Aorta (tissue), 5 donors: ENCODE measurements at places on chromosomes 5 and 9. TPM values are rescaled to one million over a fixed set of nuclear protein-coding genes. Genes with fewer than 3 reads are reported as not detected.
A peak's percentile ranks its signal among the peaks of the same experiment; 100 is the strongest.

DNA sequence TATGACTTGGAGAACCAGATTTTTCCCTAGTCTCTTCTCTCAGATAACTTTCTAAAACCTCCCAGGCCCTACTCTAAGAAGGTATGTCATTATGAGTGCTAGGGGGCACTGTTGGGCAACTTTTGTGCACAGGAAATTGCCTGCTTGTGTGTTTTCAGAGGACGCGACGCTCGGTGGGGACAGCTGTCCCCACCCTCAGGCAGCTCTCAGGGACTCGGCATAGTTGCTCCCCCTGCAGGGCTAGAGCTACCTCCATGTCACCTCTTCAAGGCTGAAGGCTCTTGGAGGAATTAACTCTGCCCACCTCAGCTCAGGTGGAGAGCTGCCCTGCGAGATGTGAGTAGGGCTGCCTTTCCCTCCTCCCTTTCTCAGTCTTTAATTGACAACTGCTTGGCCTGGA, 10.2 kb upstream of the TIFAB start:
- peak; percentile 35 for DNase-seq

GRCh38 chr5:14665949-14666348, 1.4 kb downstream of the OTULIN start:
- DNase-seq: no peak

DNA sequence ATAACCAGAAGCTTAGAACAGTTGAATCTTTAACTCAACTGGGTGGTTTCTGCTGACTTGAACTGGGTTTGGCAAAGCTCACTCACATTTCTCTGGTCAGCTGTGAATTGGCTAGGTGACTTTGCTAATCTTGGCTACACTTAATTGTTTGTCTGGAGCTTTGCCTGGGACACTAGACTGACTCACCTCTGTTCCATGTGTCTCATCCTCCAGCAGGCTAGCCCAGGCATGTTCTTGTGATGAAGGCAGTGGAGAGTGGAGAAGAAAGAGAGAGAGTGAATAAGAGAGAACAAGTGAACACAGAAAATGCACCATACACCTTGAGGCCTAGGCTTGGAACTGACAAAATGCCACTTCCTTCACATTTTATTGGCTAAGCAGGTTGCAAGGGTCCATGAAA, 32.6 kb downstream of the SPATA31D1 start:
- no peak for DNase-seq

GRCh38 chr9:94927048-94927761, 200.7 kb downstream of the AOPEP start:
- DNase-seq: no peak

DNA sequence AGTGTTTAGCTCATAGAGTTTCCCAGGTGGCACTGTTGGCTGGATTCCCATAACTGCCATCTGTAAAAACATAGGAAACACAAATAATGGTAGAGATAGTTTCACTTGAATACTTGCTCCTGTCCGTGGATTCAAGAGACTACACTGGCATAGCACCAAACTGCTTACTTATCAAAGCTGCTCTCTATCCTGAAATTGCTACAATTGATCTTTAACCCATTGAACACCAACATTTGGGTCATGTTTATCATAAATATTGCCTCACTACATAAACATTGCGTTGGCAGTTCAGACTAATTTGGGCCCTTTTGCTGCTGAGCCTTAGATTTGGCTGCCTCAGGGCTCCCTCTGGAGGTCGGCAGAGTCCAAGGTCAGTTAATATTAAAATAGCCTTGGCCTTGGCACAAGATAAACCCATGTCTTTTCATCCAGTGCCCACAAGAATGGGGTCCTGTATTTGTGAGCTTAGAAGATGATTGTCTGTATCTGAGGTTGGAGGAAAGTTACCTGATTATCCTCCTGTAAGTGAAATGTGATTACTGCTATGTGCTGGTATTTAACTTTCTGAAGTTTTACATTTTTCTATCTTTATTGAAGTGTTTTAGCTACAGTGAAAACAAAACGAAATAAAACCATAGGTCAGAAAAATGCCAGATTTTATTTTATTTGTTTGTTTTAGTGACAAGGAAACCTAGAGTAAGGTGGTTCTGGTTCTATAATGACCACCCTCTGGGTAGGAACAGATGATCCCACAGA, 4.0 kb upstream of the RANBP3L start:
- DNase-seq: peak; percentile 77

DNA sequence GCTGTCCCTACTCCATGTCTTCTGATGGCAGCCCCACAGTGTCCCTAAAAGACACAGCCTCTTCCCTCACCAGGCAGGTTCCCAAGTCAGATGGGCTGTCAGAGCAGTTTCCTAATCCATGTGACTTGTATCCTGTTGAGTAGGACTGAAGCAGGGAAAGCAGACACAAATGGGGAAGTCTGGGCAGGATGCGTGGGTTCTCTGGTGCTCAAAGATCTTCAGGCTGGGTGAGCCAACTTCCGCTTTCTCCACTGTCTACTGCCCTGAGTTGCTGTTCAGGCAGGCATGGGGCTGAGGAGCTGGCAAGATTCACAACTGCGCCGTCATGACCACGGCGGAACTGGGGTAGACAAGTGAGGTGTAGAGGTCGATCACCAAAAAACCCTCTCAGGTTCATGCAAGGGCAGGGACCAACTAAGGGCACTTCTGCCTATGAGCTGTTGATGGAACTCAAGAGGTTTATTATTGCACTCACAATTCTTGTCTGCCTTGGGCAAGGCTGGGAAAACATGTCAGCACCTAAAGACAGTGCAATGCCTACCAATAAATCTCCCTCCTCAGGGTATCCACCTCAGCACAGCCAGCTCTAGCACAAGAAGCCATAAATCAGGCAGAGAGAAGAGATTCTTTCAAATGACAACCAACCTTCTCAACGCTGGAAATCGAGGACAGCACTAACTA, 83.4 kb downstream of the RAPGEF1 start:
- DNase-seq: peak; percentile 91

RPL37 gene
- total RNA-seq: 772 TPM

WNT8A gene
- total RNA-seq: not detected

WDR31 gene
- total RNA-seq: 2.1 TPM

GRCh38 chr9:106146066-106146840, 451.9 kb downstream of the TMEM38B start:
- DNase-seq: no peak

DNA sequence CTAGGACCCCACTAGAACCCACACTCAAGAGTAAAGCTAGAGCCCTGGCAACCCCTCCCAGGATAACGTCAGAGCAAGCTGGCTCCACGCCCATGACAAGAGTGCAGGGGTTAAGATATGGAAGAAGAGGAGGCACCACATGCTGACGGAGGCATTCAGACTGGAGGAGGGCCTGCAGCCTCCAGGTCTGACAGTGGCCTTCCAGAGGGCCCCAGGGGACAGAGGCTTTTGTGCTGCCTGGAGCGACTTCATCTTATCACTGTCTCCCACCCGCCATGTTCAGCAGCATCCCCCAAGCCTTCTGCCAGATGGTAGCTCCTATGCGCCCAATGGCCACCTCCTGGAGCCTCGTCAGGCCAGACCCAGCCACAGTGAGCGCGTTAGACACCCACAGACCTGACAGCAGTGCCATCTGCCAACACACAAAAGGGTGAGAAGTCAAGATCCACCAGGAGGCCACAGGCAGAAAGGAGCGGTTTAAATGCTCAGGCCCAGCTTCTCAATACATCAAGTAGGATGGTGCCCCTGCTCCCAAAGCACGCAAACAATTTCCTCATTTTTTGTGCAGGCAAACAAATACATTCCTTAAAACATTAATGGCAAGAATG, 65.8 kb downstream of the C5orf15 start:
- no peak for DNase-seq

SLC25A48 gene
- total RNA-seq: 0.42 TPM

GRCh38 chr5:77358255-77359205, 133.6 kb downstream of the WDR41 start:
- no peak for DNase-seq

GNA14 gene
- total RNA-seq: 7.2 TPM

DNA sequence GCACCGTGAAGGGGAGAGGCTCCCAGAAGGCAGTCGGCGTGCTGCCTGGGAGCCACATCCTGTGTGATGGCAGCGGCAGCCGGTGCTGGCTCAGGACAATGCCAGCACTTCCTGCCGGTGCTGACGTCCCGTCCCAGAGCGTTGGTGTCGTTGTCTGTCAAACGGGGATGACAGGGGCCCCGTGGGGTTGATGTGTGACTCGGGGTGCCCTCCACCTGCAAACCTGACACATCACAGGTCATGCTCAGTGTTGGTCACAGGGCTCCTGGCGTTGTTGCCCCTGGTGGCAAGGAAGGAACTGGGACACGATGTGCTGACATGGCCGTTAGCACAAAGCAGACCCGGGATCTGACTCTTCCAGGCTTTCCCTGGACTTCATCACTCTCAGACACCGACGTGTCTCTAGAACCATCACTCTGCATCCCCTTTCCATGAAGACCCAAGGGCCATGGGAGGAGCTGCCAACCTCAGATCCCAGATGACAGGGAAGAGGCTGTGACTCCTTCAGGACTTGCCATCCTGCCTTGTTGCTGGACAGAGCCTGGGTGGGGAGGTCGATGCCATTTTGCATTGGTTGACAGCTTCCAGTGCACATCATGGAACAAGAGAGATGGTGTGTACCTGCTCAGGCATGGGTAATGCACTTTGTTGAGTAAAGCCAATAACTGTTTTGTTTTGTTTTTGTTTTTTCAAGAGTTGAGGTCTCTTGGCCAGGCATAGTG, 21.5 kb downstream of the PLPP7 start:
- DNase-seq: no peak
